Ascending aorta (tissue), 2 donors: ENCODE measurements at places on chromosomes 3 and 15. TPM values are rescaled to one million over a fixed set of nuclear protein-coding genes. Genes with fewer than 3 reads are reported as not detected.

- no peak overlapping the region for H3K27ac ChIP-seq
- peaks cover 2% of the 10 kb centered on the region for H3K36me3 ChIP-seq
- H3K4me3 ChIP-seq = no peak overlapping the region
- H3K27me3 ChIP-seq = no peaks in the 10 kb centered on the region
Observed at GRCh38 chr3:146091397-146091796, 69.6 kb downstream of the PLOD2 start.

GRCh38 chr3:104367000-104367399 lies 999.7 kb upstream of the ALCAM start:
- no peak overlapping the region for H3K27ac ChIP-seq
- DNase-seq = no peak
- H3K4me1 ChIP-seq = no peaks in the 10 kb centered on the region

- H3K4me1 ChIP-seq = no peaks in the 10 kb centered on the region
Observed at GRCh38 chr15:96365781-96366525, 35.5 kb downstream of the NR2F2 start.

- H3K27me3 ChIP-seq = no peaks in the 10 kb centered on the region
- H3K4me3 ChIP-seq = no peak overlapping the region
- no peaks in the 10 kb centered on the region for H3K36me3 ChIP-seq
- peaks cover 44% of the 10 kb centered on the region for H3K4me1 ChIP-seq
- DNase-seq = no peak
Observed at GRCh38 chr3:126098391-126098858, 14.5 kb upstream of the SLC41A3 start.

DNA sequence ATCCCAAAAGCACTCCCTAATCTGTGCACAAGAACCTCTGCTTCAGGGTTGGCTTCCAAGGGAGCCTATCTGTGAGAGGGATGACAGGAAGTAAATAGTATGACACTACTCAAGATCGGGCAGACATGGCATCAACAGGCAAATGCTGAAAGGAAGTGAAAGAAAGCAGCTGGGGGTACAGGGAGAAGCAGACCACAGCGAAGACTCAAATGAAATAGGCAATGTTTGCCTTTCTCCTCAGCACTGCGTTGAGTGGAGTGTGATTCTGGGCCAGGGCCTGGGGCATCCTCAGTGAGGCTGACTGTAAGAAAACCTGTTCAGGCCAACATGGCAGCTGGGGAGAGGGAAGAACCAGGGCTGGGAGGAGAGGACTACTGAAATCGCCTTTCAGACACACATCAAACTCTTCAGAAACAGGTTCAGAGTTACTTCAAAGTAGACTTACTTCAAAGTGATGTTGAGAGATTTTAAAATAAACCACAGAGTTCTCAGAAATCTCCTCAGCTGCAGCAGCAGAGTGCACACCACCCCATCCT lies 96.6 kb downstream of the SLC9A9 start:
- H3K4me3 ChIP-seq = no peak overlapping the region
- DNase-seq = no peak
- no peaks in the 10 kb centered on the region for H3K36me3 ChIP-seq
- no peaks in the 10 kb centered on the region for H3K27me3 ChIP-seq
- no peak overlapping the region for H3K27ac ChIP-seq

ADCY5 gene
- 32.2 TPM for total RNA-seq

SLC25A36 gene
- 19.1 TPM for total RNA-seq
